Left forelimb (tissue), 1 donor: ENCODE measurements at places on chromosomes 3 and 15.

GRCh38 chr3:101513419-101513986 is 491 bp upstream of the SENP7 start:
- DNase-seq, result no peak

- DNase-seq, result no peak
These were observed 827.4 kb upstream of the NR2F2 start for GRCh38 chr15:95503107-95503506.

- no peak for DNase-seq
These were observed 398.6 kb downstream of the TBL1XR1 start for GRCh38 chr3:176798680-176799079.

DNA sequence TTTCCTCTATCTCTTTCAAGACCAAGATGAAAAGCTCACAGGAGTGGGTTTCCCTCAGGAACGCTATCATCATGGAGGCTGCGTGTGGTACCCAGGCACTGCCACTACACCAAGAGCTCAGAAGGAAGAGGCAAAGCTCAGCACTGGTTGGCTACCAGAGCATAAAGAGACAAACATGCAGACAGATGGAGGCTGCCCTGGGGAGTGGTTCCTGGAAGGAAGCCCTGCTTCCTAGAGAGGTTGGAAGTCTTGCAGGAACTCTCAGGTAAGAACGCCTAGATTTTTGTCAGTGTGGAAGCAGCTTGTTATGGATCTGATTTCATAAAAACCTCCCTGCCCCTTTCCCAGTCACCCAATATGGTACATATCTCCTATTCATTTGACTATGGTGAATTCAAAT is 49.9 kb upstream of the ADCY5 start:
- no peak for DNase-seq

DNA sequence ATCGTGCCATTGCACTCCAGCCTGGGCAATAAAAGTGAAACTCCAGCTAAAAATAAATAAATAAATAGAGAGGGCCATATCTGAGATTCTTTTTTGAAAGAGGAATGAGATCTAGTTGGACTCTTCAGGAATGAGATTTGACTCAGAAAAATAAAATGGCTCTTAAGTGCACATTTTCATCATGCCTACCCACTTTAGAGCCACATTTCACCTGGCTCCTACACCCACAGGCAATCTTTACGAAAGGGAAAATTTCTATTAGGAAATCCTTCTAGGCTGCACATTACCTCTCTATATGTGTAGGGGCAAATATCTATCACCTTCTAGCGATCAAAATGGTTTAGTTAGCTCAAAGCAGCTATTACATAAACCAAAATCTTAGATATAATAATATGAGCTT is 16.9 kb upstream of the NLGN1 start:
- no peak for DNase-seq

- no peak for DNase-seq
These were observed 1061.5 kb downstream of the ROBO2 start for GRCh38 chr3:78101384-78101783.

- no peak for DNase-seq
These were observed 155.6 kb upstream of the TSC22D2 start for GRCh38 chr3:150252462-150252861.

DNA sequence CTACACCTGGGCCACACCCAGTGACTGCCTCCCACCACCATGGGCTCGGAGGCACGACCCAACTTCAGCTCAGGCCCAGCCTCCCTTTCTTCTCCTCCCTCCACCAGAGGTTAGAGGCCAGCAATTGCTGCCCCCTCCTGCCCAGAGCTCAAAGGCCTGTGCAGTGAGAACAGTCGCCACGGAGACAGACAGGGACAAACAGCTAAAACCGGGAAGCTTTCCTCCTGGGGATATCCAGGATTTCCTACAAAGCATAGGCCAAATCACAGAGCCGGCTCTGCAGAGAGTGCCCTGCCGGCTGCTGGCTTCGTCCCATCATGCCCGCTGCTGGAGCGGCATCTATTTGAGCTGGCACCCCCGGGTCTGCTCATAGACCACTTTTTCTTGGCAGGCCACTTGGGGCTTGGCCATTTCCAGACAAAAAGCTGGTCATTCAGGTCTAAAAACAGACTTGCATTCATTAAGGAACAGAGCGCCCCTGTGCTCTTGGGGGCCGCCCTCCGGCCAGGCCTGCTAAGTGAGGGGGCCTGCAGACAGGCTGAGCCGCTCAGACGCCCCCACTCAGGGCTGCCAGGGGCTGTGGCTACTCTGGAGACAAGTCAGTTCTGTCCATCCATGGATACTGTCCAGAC is 17.5 kb downstream of the GRAMD2A start:
- DNase-seq, result peak; percentile 64

DNA sequence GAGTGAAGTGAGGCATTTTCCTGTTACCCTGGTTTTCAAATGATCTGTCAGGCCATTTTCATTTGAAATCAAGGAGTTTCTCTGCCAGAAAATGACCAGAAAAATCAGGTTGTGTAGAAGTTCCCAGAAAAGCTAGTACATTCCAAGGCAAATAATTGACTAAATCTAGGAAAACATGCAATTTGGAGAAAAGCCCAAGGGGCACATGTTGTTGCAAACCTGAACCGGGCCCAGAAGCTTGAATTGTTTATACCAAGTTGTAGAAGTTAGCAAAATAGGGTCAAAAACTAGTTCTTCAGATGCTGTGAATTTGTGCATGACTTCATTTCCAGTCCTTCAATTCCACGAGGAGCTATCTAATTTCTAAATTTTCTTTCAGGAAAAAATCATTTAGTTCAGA is 31.0 kb downstream of the TRIM42 start:
- DNase-seq, result no peak

DNA sequence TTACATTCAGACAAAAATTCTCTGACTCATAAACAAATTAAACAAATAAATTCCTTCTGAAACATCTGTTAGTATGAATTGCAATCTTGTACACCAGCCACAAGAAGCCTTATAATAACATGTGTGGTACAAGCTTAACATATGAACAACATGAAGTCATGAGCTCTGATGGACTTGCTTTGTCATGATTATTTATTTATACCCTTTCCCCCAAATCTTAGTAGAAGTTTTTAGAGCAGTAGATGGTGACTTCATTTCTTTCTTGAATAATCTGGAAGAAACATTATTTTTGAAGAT is 633.4 kb downstream of the EPHA3 start:
- no peak for DNase-seq

GRCh38 chr3:170816341-170816740 is 53.7 kb downstream of the RPL22L1 start:
- DNase-seq, result no peak

- no peak for DNase-seq
These were observed 356.5 kb downstream of the TBL1XR1 start for GRCh38 chr3:176840641-176841286.

DNA sequence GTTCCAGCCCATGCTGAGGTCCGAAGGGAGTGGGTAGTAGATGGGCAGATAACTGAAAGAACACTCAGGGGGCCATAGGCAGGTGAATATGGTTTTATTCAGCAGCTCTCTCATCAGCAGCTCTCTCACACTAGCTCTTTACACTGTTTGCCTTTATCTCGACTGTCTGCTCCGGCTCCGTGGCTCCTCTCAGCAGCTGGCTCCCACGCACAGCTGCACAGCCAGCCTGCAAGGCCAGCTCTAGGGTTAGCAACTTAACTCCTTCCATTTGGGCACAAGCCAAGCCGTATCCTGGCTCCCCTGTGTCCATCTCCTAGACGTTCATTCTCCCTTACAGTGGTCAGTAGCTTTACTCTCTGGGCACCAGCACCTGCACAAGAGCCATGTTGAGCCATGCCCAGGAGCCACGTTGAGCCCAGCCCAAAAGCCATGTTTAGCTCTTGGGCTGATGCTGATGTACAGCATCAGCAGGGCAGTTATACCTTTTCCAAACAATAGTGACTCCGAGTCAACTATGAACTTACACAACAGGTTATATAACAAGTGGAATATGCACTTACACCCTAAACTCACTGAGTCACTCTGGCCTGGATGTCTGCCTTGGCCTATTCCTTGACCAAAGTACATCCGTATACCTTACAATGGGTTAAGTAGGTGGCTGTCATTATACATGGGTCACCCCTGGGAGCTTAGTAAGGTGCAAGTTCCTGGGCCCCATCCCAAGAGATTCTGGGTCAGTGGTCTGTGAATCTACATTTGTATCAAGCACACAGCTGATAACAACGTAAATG is 34.6 kb upstream of the TOPAZ1 start:
- DNase-seq, result no peak

DNA sequence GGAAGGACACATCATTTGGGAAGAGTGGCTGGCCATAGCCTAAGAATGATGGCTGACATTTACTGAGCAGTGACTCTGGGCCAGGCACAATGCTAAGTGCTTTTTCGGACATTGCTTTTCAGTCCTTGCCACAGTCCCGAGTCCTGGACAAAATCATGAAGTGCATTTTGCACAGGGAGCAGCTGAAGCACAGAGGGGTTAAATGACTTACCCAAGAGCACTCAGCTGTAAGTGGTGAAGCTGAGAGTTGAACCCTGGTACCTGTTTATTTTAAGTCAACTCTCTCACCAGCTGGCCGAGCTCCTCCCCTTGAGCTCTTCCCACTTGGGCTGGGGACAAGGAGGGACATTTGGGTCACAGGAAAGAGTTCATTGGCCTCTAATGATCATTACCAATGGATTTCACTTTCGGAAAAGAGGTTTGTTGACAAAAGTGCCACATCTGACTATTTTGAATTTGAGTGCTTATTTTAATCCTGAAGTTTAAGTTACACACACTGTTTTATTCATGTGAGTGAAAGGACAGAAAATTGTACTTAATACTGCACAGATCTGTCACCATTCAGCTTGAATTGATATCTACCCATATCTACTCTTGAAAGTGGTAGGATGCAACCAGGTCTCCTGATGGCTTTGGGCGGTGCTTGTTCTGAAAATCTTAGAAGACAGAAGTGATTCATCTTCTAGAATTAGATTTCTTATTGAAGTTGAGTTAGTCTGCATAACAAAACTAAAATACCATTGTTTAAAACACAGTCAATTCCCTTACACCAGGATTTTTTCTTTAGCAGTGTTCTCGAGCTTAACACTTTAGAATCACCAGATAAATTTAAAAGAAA is 368.7 kb upstream of the PROK2 start:
- DNase-seq, result no peak

DNA sequence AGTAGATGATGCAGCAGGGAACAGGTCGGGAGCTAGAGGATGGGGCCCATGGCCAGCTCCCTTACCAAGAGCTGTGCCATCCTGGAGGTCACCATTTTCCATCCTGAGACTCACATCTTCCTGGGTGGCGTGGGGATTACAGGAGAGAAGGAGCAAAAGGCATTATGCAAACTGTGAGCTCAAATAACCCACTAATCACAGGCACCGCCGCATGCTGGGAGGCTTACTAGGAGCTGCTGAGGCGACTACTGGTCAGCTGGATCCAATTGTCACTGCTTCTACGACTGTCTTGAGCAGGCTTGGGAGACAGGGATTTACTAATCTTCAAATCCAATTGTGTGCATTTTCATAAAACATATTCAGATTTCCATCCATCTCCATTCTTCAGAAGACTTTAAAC is 12.5 kb upstream of the KBTBD12 start:
- DNase-seq, result no peak

GRCh38 chr3:177516158-177517011 is 319.1 kb upstream of the TBL1XR1 start:
- peak; percentile 78 for DNase-seq

DNA sequence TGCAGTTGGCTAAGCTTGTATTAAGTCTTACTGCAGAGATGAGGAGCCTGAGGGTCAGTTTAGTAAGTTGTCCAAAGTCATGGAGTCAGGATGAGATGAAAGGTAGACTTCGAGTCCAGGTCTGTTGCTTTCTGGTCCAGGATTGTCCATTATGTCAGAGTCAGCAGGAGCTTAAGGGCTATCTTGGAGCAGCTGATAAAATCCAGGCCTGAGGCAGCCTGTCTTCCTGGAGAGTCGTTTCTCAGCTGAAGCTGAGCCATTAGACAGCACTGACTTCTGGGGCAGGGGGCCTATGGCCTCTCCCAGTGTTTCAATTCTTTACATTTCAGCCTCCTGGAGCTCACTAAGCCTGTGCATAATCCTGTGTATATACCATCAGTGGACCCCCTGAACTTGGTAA is 219.5 kb upstream of the GAP43 start:
- no peak for DNase-seq

DNA sequence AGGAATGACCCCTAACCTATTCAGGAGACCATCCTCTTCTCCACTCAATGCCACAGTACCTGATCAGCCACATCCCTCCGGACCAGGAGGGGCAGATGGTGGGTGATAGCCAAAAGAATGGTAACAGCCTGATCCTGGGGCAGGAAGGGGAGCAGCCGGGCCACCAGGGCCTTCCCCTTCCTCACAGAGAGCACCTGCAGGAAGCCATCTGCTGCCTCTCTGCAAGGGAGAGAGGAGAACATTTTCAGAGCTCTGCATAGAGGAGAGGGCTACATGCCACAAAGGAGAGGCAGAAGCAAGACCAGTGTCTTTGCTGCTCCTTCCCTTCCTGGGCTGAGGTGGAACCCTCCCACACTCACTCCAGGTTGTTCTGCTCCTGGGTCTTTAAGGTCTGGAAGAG is 5.5 kb upstream of the SPG11 start:
- no peak for DNase-seq

GRCh38 chr15:76376816-76377215 is 40.2 kb downstream of the ISL2 start:
- no peak for DNase-seq

- DNase-seq, result no peak
These were observed 23.1 kb downstream of the SLC30A4 start for GRCh38 chr15:45499426-45499825.

DNA sequence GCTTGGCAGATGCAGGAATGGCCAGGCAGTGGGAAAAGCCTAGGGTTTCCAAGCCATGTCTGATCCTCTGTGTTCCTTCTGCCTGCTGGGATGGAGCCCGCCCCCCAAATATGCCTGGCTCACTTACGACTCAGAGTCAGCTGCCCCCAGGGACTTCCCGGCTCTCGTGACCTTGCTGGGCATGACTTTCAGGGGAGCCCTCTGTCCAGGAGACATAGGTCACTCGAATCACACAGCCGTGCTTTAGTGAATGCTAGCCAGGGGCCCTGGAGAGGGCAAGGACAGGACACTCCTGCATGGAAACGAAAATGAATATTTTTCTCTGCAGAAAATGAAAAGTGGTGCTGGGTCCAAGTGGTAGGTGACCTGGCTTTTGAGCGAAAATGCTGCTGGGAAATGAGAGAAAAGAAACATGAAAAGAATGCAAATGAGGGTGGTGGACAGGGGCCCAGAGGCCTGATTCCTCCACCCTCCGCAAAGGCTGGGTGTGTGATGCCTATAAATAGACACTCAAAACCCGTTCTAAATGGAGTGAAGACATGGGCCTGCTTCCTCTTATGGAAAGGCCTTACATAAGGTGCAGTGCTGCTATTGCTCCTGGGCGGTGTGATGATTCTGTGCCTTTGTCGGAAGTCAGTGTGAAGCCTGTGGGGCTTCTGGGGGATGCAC is 107.4 kb downstream of the APBA2 start:
- DNase-seq, result no peak
